ENCODE measurements at places on chromosomes 3 and 15.

DNA sequence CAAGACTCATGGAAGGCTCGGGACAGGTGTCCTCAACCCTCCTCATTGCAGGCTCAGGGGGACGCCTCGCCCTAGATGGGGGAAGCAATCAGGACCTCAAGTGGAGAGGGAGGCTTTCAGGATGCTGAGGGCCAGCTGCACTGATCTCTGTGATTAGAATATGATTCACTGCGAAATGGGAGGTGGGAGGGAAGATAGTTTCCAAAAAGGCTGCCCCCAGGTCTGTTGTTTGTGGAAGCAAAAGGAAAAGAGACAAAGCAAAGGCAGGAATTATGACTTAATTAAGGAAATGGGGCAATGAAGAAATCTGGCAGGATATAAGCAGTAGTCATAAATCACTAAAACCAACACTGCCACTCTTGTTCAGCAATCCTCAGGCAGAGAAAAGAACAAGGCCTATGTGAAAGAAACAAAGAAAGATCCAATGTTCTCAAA lies 85.6 kb upstream of the ABHD17C start:
- no peak for DNase-seq

DNA sequence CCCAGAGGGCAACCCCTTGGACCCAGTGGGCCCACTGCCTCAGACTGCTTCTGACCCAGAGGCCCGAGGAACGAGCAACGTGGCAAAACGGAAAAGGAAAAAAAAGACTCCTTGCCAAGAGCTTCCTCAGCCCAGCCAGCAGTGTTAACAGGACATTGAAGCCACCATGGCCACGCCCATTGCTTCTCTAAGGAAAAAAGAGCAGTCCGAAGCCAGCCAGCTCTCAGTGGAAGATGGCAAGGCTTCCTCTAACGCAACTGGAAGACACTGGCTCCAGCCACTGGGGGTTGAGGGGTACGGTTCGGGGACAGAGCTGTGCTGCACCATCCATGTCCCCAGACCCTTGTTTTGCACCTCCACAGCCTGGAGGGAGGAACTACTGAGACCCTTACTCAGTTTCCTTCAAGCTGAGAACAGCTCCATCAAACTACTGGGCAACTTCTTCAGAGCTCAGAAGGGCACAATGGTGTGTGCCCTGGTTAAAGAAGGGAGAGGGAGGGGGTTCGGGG lies 10.7 kb downstream of the BMF start:
- DNase-seq = no peak

DNA sequence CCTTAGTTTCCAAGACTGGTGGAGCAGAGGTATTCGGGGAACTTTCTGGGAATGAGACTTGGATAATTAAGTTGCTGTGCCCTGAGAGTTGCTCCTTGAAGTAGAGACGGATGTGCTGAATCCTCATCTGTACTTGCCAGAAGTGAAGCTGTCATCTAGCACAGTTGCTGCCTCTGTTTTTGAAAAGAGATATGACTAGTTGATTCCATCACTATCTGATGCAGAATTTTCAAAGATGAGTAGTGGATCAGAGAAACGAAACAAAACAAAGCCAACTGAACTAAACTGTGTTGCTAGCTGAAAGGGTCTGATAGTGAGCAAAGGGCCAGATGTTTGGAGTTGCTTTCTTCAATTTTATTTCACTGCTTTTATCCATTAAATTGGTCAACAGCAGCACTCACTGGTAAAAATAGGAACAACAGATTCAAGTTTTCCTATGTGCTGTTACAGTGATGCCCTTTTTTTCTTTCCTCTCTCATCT lies 52.7 kb downstream of the MITF start:
- DNase-seq = peak; percentile 63

DNA sequence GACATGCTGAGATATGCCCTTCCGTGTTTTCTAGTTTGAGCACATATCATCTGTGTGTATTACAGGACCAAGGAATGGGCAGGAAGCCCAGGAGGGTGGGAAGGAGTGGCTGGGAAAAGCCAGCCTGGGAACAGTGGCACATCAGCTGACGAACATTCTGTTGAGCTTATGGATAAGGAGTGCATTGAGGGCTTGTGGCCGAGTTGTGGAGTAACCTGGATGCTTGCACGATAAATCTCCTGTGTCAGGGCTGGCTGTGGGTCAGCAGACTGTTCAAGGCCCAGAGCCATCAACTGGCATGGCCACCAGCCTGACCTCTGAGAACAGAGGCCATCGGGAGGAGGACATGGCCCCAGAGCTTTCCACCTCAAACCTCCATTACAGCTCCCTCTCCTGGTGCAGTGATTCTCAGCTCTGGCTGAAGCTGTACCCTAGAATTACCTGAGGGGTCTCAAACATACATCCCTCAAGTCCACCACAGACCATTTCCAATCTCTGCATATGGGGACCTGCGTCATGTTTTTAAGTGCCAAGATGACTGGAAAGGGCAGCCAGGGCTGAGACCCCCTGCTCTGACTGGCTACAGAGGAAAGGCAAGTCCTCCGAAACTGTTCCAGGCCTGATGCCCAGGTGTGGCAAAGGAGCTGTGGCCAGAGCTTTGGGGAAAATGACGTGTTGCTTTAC lies 4.8 kb upstream of the VILL start:
- no peak for DNase-seq

GRCh38 chr3:48664929-48665328 lies 2.2 kb upstream of the CELSR3 start:
- DNase-seq = no peak

- no peak for DNase-seq
These were observed 3.6 kb downstream of the CLEC3B start for GRCh38 chr3:45029661-45030060.

- no peak for DNase-seq
These were observed 23.7 kb upstream of the FURIN start for GRCh38 chr15:90844696-90845095.

DNA sequence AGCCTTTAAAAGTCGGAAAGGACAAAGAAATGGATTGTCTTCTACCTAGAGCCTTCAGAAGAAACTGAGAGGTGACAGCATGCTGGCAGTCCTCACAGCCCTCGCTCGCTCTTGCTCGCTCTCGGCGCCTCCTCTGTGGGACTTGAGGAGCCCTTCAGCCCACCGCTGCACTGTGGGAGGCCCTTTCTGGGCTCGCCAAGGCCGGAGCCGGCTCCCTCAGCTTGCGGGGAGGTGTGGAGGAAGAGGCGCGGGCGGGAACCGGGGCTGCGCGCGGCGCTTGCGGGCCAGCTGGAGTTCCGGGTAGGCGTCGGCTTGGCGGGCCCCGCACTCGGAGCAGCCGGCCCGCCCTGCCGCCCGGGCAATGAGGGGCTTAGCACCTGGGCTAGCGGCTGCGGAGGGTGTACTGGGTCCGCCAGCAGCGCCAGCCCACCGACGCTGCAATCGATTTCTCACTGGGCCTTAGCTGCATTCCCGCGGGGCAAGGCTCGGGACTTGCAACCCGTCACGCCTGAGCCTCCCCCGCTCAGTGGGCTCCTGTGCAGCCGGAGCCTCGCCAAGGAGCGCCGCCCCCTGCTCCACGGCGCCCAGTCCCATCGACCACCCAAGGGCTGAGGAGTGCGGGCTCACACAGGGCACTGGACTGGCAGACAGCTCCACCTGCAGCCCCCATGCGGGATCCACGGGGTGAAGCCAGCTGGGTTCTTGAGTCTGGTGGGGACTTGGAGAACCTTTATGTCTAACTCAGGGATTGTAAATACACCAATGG lies 953.8 kb upstream of the GBE1 start:
- no peak for DNase-seq

- no peak for DNase-seq
These were observed 8.5 kb downstream of the EIF4G1 start for GRCh38 chr3:184322731-184323487.

GRCh38 chr3:11155341-11156025 lies 1.2 kb downstream of the HRH1 start:
- peak; percentile 74 for DNase-seq

DNA sequence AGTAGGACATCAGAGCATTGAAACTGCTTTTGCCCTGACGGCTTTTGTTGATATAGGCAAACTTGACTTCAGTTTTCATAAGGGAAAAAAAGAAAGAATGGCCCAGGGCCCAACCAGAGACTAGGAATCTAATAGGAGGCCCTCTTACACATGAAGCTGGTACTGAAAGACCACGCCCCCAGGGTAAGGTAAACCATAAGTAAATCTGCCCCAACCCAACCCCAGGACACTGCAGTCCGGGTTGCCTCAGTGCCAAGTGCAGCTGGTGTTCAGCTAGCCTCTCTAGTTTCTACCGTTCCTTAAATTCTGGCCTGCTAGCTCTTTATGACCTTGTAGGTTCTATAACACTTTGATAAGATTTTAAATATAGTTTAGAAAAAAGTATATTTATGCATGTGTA lies 136.7 kb downstream of the AQP9 start:
- no peak for DNase-seq

GRCh38 chr3:29759411-29760225 lies 478.7 kb downstream of the RBMS3 start:
- no peak for DNase-seq
